ENCODE measurements at places on chromosomes 13 and 19.
A peak's percentile ranks its signal among the peaks of the same experiment; 100 is the strongest.

GRCh38 chr19:927780-928401 lies 2.1 kb downstream of the ARID3A start:
- no peak for DNase-seq

- peak; percentile 77 for DNase-seq
Observed at GRCh38 chr19:13181747-13182388, 31.7 kb downstream of the IER2 start.

GRCh38 chr13:24671386-24672113 lies 8.7 kb upstream of the ATP12A start:
- DNase-seq: peak; percentile 89

GRCh38 chr19:1266129-1266915 lies 2.8 kb upstream of the CIRBP start:
- peak; percentile 89 for DNase-seq

- no peak for DNase-seq
Observed at GRCh38 chr19:33675501-33676124, 53.9 kb downstream of the CHST8 start.

DNA sequence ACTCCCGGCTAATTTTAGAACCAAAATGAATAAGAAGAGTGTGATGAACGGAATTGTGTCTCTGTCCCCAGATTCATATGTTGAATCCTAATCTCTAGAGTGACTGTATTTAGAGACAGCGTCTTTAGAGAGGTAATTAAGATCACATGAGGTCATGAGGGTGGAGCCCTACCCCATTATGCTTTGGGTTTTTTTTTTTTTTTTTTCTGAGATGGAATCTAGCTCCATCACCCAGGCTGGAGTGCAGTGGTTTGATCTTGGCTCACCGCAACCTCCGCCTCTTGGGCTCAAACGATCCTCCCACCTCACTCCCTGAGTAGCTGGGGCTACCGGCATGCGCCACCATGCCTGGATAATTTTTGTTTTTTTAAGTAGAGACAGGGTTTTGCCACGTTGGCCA lies 27.9 kb downstream of the FBXO27 start:
- DNase-seq: no peak

GRCh38 chr13:88097541-88097940 lies 426.4 kb downstream of the SLITRK5 start:
- DNase-seq: no peak

DNA sequence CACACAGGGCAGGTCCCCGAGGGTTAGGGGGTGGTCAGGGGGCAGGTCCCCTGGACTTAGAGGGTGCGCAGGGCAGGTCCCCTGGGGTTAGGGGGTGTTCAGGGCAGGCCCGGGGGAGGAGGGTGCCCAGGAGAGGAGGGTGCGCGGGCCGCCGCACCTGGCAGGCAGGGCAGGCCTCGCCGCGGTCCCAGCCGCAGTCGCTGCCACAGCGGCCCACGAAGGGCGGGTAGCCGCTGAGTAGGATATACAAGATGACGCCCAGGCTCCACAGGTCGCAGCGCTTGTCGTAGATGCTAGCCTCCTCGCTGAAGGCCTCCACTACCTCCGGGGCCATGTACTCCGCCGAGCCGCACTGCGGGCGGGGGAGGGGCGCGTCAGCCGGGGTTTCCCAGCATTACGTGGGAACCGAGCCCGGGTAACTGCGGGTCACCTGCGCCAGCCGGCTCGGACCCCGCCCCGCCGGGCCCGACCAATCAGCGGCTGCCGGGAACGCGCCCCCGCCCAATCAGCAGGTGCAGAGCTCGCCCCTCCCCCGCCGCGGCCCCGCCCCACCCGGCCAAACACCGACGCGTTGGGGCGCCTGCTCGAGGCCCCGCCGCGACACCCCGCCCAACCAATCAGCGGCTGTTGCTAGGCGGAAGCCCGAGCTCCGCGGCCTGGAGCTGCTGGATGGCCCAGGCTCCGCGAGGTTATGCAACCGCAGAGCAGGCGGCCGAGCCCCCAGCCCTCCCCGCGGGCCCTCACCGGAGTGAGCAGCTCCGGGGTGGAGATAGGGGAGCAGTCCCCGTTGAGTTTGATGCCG lies 9.2 kb downstream of the MKNK2 start:
- DNase-seq: peak; percentile 81

GRCh38 chr19:55373993-55374757 lies 2.5 kb upstream of the TMEM190 start:
- DNase-seq: peak; percentile 64

DNA sequence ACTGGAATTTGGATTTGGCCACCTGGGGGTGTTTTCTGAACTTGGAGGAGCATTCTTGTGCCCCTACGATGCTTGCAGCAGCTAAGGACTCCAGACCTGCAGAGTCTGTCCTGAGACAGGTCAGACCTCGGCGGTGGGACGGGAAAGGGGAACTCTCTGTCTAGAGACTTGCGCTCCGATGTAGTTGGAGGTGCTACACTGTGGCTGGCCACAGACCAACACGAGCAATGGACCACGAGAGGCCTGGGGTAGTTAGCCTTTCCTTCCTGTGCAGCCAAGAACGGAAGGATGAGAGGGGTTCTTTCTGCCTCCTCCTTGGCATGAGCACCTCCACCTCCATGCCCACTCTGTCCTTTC lies 5.9 kb upstream of the GRAMD1A start:
- no peak for DNase-seq

DNA sequence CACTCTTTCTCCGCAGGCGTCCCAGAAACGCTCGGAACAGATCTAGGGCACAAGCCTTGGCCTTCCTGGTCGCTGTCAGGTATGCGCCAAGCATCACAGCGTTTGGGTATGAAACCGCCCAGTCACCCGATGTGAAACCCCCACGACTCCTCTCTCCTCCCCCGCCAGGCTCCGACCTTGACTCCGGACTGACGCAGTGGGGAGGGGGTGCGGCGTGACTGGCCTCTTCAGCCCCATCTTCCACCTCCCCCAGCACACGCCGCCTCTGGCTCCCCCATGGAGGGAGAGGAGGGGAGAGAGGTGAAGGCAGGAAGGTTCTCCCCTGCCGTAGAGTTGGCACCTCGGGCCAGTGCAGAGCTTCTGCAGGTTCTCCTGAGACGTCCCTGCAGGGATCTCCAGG lies 22.0 kb upstream of the ARHGEF7 start:
- DNase-seq: no peak

GRCh38 chr13:102138635-102139190 lies 263.1 kb downstream of the FGF14 start:
- no peak for DNase-seq

- DNase-seq: peak; percentile 72
Observed at GRCh38 chr19:18251587-18252369, 22.5 kb downstream of the IQCN start.

DNA sequence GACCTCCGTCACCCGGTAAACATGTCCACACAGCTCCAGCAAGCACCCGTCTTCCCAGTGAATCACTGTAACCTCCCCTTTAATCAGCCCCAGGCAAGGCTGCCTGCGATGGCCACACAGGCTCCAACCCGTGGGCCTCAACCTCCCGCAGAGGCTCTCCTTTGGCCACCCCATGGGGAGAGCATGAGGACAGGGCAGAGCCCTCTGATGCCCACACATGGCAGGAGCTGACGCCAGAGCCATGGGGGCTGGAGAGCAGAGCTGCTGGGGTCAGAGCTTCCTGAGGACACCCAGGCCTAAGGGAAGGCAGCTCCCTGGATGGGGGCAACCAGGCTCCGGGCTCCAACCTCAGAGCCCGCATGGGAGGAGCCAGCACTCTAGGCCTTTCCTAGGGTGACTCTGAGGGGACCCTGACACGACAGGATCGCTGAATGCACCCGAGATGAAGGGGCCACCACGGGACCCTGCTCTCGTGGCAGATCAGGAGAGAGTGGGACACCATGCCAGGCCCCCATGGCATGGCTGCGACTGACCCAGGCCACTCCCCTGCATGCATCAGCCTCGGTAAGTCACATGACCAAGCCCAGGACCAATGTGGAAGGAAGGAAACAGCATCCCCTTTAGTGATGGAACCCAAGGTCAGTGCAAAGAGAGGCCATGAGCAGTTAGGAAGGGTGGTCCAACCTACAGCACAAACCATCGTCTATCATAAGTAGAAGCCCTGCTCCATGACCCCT lies 9.0 kb upstream of the CEACAM5 start:
- DNase-seq: no peak

GRCh38 chr19:56611288-56611687 lies 16.2 kb downstream of the ZNF71 start:
- no peak for DNase-seq

DNA sequence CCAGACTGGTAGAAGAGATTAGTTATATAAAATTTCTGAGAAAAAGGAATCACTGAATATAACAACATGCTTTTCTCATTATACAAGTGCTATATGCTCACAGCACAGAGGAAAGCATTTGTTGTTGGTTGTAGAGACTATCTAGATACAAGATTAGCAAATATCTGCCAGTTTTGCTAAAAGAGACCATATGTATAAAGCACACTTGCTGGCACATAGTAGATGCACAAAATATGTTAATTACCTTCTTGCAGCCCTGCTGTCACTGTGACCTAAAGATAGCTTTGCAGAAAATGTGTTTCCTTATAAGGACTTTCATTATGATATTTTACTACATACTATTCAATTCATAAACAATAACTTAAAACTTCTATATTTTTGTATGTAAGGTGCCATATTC lies 755.1 kb downstream of the PCDH9 start:
- DNase-seq: no peak

DNA sequence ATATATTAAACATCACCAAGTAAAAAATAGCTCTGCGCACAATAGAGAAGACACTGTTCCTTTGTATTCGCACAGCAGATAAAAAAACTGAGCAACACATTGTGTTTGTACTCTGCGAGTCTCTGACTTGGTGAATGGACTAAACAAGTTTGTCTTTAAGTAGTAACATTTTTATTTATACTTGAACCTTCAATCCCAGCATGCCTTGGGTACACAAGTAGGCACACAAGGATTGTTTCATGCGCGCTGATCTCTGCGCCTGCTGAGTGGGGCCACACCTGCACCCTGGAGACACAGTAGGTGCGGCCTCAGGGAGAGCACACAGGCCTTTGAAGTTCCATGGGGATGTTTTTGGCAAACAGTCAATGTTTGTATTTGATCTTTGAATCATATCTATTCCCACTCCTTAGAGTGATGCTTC lies 318.9 kb downstream of the MYO16 start:
- no peak for DNase-seq

- peak; percentile 91 for DNase-seq
Observed at GRCh38 chr13:44719857-44720671, 143.9 kb upstream of the TSC22D1 start.

DNA sequence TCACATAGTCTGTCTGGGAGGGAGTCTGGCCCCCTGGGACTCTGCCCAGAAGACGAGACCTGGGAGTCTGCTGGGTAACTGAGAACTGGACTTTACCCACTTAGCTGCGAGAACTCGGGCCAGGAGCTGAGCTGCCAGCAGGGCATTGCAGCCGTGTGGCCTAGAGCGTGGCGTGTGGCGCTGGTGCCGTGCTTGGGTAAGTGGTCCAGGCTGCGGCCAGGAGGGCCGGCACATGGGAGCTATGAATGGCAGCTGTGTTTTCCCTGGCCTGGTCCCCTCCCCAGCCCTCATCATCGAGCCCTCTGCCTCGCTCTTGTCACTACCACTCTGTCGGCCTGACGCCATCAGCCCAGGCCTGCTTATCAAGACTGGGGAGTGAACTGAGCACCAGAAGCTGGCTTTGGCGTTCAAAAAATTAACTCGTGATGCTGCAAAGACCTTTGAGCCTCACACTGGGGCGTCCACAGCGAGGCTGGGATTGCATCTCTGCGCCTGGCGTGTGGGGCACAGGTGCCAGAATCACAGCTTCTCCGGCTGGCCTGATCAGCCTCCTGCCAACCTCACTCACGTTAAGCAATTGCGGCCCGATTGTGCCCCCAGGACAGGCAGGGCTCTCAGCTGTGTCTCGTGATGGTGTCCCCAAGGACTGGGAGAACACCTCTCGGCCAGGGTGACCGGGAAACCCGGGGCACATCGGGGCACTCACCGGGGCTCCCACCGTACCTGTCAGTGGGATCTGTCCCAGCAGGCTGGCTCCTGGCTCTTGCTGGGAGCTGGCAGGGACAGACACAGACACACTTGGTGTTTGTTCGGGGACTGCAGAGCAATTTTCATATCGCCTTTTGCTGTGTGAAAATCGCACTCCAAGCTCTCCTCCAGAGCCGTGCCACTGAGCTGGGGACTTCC lies 85.9 kb downstream of the KDM4B start:
- no peak for DNase-seq

GRCh38 chr13:72180253-72180952 lies 313.4 kb upstream of the DACH1 start:
- DNase-seq: peak; percentile 29

- DNase-seq: peak; percentile 12
Observed at GRCh38 chr13:64758521-64759244, 2471.5 kb downstream of the PCDH9 start.

- no peak for DNase-seq
Observed at GRCh38 chr13:24106429-24106828, 54.1 kb upstream of the SPATA13 start.

GRCh38 chr19:17797424-17798201 lies 2.7 kb downstream of the B3GNT3 start:
- DNase-seq: no peak

- DNase-seq: no peak
Observed at GRCh38 chr13:36366031-36366430, 19.8 kb upstream of the SPART start.

- no peak for DNase-seq
Observed at GRCh38 chr19:18883526-18884304, 12.2 kb downstream of the CERS1 start.

DNA sequence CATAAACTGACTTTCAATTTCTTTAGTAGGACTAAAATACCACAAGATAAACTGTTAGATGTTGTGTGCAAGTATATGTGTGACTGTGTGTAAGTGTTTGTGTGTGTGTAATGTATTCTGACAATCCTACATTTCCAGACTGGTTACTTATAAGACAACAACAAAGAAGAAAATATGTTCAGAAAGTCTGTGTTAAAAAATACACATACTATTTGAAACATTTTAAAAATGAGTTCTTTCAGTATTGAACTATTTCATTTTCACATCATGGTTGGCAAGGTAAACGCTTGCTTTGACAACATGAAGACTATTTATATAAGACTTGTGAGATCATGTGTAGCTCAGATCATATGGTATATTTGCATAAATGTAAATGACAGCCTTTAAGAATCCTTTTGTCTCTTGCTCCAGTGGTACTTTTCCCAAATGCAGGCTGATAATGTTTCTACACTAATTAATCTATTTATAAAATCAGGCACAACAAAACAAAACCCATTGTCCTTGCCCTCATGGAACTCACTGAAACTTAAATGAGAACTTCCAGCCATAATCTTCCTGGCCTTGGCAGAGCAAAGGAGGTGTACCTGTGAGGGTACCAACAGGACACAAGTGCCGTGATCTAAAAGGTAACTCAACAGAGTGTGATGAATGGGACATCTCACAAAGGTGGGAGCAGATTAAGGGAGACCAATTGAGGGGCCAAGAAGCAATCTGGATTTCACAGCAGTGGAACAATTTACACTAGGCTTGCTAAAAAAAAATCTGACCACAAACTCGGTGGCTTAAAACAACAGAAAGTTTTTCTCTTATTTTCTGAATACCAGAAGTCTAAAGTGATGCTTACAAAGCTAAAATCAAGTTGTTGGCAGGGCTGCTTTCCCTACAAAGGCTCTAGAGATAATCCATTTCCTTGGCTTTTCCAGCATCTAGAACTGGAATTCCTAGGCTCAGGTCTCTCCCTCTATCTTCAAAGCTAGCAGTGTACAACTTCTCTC lies 349.0 kb downstream of the TBC1D4 start:
- DNase-seq: no peak

- no peak for DNase-seq
Observed at GRCh38 chr13:35694549-35695447, 218.3 kb upstream of the MAB21L1 start.

- DNase-seq: no peak
Observed at GRCh38 chr19:16117594-16118033, 5.9 kb downstream of the RAB8A start.
